GM19239 (cell line): ENCODE measurements at places on chromosomes 16 and 17.

DNA sequence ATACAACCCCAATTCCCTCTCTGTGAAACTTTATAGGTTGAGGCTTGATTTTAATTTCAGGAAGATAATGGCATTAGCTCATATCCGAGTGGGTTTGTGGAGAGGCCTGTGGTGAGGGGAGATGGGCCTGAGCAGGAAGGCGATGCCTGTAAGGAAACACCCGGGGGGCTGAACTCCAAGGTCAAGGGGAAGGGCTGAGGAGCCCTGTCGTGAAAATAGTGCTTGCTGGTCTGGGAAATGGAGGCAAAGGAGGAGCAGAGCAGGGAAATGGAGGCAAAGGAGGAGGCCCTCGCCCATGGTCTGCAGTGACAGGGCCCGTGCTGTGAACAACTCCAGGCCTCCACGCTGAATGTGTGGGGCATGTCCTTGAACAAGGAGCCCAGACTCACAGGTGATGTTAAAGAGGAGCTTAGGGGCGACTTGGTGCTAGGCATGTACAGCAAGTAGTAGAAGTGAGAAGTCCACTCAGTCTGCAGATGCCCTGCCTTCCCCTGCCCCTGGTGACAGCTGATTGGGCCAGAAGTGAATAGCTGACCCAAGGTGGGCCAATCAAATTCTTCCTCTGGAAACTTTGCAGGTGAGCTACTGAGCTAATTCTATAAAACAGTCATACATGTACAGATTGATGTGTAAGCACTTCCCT lies 38.1 kb downstream of the MRPS23 start:
- DNase-seq = no peak

DNA sequence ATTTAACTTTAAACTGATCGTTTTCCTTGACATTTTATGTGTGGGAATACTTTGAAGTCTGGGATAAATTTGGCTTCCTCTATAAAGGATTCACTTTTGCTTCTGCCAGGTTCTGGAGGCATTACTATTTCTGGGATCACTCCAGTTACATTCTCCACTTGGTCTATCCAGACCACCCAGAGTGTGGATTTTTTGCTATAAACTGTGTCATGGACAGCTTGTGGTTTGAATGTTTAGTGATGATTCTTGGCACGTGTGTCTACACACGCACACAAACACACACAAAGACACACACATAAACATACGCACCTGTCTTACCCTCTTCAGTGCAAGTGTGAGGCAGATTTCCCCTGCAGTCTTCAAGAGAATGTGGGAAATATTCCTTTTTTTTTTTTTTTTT lies 27.4 kb upstream of the MSI2 start:
- no peak for DNase-seq

- no peak for DNase-seq
Observed at GRCh38 chr17:49337884-49338283, 24.2 kb downstream of the ZNF652 start.

GRCh38 chr16:426906-427249 lies 1.4 kb downstream of the RAB11FIP3 start:
- DNase-seq = no peak

DNA sequence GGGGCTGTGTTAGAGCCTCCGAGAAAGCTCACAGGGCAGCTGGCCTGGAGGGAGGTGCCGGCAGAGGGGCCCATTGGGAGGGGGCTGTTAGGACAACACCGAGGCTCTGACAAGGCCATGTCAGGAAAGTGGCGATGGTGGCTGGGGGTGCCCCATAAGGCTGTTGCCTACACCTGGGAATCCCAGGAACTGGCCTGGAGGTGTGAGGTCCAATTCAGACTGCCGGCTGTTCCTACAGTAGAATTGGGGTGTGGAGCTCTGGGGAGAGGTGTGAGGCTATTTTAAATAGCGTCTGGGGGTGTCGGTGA lies 155.0 kb upstream of the CHMP6 start:
- DNase-seq = no peak
